ENCODE measurements at places on chromosomes 2 and 18.

DNA sequence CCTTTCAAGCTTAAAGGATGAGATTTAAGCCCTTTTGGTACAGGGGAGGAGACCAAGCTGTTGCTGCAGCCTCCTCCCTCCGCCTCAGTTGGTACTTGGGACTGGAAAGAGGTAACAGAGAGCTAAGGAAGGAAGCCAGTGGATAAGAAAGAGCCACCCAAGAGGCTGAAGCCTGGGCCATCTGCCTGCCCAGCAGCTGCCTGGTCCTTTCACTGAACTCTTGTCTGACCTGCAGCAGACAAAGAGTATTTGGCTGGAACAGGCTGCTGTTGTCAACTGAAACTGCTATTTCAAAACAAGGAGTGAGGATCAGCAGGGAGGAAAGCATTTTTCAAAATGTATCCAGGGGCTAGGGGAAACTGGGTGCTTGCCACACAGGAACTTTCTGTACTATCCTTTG, 30.3 kb downstream of the TNS1 start:
- DNase-seq = no peak

- no peak for DNase-seq
Measured at GRCh38 chr2:142974288-142975024, 97.0 kb downstream of the KYNU start.

GRCh38 chr18:70276416-70277191, 12.2 kb upstream of the SOCS6 start:
- no peak for DNase-seq

DNA sequence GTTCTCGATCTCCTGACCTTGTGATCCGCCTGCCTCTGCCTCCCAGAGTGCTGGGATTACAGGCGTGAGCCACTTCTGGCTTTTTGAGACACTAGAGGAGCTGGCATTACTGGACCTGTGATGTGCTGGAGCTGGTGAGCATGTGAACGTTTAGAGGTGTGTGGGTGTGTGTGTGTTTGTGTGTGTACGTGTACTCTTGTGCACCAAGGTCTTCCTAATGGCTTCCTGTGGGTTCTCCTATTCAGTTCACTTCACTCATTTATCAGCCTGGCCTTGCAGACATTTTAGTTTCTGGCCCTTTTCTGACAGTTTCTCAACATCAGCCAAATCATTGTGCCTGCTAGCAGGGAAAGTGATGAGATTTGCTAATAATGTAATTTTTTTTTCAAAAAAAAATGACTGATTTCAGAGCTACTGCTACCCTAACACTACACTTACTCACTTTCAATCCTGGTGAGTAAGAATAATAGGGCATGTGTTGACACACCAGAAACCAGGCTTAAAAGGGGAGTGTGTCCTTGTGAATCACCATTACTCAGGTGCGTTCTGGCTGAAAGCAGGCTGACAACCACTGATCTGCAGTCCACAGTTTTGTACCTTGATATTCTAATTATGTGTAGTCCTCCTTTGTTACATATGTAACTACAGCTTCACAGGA, 41.0 kb upstream of the ACTR3 start:
- peak; percentile 61 for DNase-seq

GRCh38 chr2:195871326-195871725, 197.3 kb downstream of the DNAH7 start:
- DNase-seq = no peak

DNA sequence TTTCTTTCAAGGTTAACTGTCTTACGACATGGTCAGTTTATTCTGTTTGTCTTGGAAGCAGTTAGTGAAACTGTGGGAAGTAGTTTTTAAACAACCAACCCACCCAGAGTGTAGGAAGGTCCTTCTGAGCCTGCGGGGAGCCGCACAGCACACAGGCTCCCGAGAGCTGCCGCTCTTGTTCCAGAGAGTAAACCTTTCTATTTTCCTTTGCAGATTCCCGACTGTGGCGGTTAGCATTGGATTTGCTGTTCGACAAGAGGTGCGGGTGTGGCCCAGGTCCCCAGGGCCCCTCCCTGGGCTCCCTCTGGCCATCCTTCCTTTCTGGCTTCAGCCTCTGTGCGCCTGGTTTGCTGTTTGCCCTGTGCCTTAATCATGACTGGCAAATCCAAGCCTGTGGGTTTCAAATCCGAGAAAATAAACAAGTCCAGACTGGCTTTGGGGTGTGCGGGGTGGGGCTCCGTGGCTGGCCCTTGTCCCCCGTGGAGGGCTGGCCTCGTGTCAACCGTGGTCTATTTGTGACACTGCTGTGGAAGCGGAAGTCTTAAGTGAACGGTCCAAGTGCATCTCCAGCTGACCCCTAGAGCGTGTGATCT, 30.7 kb downstream of the IMPA2 start:
- no peak for DNase-seq

DNA sequence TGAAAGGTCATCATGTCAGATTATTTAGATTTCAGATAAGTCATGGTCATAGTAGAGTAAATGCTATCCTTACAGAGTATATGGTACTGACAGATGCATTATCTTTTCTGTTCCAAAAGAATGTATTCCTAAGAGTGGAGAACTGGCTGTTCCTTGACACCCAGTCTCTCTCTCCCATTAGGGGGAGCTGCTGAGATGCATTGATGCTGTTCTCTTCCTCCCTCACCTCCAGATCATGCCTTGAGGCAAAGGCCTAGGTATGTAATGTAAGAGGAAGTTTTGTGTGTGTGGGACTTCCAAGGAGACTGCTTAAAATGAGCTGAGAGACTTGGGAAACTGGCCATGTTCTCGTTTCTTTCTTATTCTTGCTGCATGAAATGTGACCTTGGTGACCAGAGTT, 979.5 kb upstream of the CELF4 start:
- peak; percentile 2 for DNase-seq

- no peak for DNase-seq
Measured at GRCh38 chr18:36477776-36478175, 180.3 kb downstream of the FHOD3 start.

DNA sequence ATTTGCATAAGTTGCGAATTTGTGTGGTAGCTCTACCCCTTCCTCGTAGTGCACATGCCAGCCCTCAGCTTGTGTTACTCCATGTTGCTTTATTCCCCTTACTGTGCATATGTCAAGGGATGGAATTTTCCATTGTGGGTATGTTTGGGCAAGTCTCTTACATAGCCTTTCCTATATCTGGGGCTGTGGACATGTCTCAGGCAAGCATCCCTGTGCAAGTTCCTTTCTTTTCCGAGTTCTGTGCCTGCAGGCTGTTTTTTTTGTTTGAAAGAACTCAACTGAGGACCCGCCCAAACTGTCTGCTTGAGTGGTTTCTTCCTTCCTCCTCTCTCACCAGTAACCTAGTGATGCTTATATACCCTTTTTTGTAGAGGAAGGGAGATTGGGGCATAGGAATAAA, 1739.1 kb upstream of the PIK3C3 start:
- no peak for DNase-seq

DNA sequence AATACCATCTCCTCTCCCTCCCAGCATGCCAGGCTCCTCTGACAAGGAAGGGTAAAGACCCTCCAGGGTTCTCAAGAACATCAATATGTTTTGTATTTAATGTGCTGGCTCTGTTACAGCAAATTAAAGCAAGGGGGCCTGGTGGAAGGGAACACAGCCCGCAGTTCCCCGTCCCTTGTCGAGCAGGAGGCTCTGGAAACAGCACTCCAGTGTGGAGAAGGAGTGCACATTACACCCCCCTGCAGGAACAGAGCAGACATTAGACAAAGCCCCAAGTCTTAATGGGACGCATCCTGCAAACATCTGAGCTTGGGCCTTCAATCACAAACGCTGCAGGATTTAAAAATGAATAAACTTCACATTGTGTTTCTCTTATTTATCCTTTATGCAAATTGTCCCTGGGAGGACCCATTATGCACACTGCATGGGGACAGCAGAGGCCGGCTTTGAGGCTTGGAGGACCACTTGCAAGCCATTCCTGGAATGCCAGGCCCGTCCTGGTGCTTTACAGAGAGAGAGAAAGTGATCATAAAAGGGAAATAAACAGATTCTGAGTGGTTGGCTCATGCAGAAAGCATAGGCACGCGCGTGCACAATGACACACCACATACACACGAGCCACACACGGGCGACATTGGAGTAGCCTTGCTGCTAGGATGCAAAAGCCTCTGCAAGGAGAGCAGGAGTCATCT, 328.7 kb downstream of the SMAD2 start:
- DNase-seq = no peak

DNA sequence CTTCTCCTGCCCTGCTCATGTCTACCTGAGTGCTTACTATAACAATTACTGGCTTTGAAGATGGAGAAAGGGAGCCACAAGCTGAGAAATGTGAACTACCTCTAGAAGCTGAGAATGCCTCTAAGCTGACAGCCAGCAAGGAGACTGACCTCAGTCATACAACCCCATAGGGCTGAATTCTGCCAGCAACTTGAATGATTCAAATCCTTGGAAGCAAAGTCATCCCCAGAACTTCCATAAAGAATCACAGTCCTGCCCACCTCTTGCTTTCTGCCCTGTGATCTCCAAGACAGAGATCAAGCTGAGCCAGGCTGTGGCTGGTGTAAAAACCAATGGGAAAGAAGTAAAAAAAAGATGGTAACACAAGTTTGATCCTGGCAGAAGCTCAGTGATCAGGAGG, 288.2 kb upstream of the SPHKAP start:
- DNase-seq = no peak

All from activated CD4-positive, alpha-beta T cell treated with anti-CD3 and anti-CD28 coated beads for 48 hours (primary cell).